ENCODE measurements at places on chromosomes 2 and 18.

DNA sequence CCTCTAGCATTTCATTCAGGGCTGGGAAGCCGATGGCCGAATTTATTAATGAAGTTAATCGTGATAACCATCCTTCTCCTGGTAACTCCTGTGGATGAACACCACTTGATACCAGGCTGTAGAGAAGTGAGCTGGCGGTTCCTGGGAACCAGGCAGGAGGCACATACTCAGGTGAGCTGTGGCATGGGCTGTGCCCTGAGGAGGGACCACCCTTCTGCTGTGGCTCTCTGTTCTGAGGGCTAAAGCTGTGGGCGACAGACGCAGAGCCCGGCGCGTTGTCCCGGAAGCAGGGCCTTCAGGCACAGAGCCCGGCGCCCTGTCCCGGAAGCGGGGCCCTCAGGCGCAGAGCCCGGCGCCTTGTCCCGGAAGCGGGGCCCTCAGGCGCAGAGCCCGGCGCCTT, 462.3 kb upstream of the SALL3 start:
- DNase-seq, result no peak

- DNase-seq, result peak; percentile 27
Observed at GRCh38 chr18:40006634-40007033, 1948.4 kb upstream of the PIK3C3 start.

DNA sequence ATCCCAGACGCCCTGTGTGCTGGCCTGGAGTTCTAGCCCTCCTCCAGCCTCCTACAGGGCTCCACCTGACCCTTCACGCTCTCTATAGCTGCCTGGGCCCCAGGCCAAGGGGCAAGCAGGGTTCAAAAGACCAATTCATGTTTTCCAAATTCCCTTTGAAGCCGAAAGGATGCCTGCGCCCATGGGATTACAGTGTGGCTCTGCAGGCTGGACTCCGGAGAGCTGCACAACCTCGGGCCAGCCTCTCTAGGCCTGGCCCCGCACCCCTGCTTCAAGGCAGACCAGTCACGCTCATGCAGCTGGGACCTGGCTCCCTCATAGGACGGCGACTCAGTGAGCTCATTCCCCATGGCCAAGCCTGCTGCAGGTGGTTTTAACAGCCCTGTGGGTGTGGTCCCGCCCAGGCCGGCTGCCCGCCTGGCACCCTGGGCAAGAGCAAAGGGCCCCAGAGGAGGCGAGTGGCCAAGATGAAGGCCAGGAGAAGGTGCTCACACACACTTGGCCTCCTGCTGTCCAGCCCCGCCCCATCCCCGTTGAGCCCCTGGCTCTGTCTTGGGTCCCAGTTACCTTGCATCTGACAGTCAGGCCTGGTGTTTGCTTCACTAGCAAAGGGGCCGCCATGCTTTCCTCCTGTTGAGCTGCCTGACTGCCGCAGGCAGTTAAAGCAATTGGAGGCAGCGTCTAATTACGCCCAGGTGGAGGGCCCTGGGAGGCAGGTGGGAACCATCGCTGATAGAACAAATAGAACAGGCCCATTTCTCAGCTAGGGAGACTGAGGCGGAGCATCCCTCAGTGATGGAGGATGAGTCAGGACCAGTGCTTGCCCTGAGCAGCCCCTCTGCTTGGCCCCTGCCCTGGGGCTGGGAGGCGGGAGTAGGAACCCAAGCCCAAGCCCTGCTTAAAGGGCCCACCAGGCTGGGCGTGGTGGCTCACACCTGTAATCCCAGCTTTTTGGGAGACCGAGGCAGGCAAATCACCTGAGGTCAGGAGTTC, 56.9 kb downstream of the SMAD7 start:
- DNase-seq, result no peak

- DNase-seq, result no peak
Observed at GRCh38 chr18:77086656-77087392, 45.8 kb downstream of the MBP start.

- no peak for DNase-seq
Observed at GRCh38 chr2:235377176-235377575, 116.7 kb upstream of the AGAP1 start.

DNA sequence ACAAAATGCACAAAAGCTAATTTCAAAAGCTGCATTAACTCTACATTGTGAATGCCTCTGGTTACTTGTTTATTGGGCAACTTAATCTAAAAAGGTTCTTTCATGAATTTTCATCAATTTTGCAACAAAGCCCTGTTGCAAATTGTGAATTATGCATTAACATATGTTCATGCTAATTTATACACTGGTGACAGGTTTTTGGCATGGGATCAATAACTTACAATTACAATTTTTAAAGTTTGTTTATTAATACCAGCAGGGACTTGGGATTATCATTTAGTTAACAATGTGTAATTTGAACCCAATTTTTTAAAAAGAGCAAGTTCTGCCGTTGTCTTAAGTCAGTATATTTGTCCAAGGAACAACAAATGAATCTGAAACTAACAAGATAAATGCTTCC, 183.6 kb downstream of the DCC start:
- DNase-seq, result no peak

DNA sequence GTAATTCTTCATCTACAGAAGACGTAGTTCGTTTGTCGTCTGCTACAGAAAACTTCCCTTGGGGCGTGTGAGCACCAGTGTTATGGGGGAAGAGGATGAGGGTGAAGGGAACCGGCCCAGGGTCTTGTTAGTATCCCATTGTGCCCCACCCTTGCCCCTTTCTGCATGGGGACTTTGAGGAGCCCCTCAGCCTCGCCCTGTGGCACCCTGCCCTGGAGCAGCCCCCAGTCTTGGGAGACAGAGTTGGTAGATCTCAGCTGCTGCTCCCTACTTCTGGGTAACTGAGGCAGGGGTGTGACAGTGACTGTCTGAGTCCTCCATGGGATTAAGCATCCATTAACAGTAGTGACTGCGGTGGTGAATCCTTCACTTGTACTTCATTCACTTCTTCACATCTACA, 50.1 kb downstream of the RNF144A start:
- no peak for DNase-seq

- DNase-seq, result no peak
Observed at GRCh38 chr2:127047716-127048617, 59.0 kb downstream of the BIN1 start.

DNA sequence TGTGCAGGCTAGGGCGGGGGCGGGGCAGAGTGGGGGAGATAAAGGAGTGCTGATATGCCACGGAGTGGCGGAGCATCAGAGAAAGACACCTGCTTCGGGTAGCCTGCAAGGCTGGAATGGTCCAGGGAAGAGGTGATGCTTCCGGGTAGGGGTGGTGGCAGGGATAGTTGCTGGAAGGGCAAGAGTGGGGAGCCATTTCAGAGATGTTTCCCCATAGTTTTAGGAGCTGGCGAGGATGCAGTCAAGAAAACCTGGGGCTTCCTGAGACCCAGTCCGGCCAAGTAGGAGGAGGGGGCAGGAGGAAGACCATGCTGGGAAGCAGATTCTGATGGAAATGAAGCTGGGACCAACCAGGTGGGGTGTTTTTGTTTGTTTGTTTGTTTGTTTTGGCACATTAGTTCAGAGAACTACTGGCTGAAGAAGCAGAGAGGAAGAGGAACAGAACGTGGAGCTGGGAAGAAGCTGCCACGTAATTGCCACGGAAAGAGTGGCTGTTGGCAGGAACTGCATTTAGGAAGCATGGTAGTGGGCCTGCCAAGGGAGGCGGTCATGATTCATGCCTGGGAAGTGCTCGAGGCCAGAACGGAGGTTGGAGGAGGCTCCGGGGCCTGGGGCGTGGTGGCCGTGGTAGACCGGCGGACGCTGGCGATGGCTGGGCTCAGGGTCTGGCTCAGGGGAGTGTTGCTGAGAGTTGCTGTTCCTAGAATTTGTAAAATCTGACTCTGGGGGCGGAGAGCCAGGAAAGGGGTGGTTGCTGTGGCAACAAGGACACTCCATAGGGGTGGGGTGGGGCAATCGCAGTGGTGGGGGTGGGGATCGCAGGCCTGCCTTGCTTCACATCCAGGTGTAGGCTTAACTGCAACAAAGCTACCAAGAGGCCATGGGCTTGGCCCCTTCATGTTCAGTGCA, 8.6 kb upstream of the INPP5D start:
- no peak for DNase-seq

DNA sequence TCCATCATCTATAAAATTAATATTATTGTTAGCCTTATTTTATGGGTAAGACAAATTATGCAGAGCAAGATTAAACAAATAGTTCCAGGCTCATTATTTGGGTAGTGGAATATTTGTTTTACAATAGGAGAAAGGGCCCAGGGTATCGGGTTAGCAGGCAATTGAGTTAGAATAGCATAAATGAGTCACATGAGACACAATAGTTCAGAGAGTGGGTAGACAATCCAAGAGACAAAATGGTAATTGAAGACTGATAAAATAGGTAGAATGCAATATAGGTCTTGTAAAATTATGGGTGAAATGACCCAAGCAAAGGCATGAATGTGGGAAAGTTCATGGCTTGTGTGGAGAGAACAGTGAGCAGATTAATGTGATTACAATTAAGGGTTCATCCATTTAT, 790.9 kb upstream of the GCFC2 start:
- no peak for DNase-seq

DNA sequence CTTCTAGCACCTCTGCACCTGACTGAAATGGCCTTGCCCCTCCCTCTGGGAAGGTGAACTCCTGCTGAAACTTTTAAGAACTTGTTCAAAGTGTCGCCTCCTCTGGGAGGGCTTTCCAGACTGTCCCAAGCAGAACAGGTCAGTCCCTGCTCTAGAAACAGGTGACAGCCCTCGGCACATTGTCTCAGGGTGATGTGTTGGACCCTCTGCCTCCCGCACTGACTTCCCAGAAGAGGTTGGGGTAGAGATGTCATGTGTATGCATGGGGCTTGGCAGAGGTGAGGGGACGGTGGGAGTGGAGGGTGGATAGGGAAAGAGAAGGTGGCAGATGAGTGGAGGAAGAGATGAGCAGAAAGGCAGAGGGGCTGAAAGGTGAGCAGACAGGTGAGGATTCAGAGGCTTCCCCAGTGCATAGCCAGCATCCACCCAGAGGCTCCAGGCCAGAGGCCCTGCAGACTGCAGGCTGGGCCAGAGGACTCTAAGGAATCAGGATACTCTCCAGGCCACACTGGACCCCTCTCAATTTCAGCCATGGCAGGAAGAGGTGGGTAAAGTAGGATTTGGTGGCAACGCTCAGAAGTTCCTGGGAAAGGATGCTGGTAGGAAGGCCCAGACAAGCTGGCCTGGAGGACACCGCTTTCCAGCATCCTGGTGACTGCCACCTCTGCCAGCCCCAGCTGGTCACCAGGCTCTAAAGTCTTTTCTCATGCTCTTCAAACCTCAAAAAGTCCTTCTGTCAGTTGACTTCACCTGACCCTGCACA, 24.8 kb upstream of the TNS1 start:
- DNase-seq, result no peak

DNA sequence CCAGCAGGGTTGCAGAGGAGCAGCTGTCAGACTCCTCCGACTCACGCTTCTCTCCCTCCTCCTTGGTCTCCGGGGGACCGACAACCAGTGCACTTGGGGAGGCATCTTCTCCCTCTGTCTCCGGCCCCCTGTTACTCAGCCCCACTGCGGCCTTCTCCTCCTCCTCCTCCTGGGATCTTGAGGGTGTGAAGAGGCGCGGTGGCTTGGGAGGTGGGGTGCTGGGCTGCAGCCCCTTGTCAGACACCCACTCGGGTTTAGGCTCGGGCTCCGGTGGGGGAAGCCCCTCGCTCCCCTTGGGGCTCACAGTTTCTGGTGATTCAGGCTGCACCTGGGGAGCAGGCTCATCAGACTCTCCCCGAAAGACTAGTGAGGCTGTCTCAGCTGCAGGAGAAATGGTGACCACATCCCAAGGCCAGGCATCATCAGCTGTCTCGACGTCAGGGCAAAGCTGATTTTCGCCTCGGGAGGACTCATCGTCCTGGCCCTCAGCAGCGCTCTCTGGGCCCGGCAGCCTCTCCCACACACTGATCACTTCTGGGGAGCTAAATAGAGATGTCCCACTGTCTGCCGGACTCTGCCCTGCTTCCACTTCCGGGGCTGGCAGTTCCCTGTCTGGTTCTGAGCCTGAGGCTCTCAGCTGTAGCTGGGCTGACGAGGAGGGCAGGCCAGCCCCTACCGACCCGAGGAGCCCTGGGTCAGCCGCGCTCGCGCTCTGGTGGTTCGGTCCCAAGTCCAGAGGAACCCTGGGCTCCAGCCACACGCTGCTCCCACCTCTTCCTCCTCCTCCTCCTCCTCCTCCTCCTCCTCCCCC, 9.0 kb upstream of the SFXN5 start:
- DNase-seq, result no peak

GRCh38 chr2:147660680-147661079, 184.1 kb upstream of the ACVR2A start:
- DNase-seq, result no peak

DNA sequence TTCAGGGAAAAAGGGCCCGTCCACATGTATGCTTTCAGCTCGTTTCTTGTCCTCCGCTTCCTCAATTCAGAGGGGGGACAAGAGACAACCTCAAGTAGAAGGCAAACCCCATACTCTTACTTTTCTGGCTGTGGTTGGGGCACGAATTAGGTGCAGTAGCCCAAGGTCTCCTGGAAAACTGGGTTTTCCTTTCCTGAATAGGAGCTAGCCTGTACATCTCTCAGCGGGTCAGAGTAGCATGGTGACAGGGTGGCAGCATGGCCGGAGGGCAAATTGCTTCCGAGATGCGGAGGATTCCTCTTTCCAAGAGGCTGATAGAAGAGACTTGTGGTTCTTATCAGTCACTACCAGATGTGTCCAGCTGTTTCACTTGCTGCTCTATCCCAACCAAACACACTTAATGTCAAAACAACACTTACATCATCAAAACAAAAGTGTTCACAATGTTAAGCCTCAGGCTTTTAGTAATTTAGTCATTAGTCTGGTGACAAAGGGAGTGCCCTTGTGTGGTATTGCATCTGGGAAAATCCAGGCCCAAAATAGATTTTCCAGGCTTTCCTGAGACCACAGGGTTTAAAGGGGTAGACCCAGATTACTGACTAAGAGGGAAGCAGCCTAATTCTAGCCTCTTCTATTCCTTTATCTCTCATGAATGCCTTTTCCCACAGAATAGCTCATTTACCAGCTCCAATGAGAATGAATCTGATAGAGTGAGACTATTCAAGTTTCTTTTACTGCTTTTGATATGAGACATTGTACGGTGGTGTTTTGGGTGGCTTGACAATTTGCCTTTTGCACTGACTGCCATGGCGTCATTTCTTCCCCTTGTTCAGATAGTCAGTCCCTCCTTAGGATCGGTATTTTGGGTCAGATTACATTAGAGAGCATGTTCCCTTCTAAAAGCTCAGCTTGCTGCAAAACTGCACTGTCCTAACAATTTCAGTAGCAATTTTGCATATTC, 162.0 kb downstream of the LTBP1 start:
- no peak for DNase-seq

- DNase-seq, result peak; percentile 36
Observed at GRCh38 chr2:60707750-60708371, 48.2 kb upstream of the PAPOLG start.

GRCh38 chr18:44954257-44954656, 273.6 kb downstream of the SETBP1 start:
- no peak for DNase-seq
